ENCODE measurements at places on chromosomes 11 and 22.

DNA sequence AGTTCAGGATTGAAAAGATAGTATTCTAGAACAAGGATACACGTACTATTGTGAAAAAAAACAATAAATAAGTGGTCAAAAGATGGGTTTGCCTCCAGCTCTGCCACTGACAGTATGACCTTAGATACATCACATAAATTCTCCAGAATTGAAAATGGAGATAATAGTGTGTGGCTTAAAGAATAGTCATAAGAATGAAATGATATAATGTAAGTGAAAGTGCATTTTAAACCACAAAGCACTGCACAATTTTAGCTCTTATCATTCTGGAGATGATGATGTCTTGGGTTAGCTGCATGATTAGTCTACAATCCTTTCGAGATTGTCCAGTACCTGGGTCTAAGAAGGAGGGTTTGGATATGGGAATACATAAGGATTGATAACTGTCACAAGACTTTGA is 21.9 kb upstream of the CEP295 start:
- no peak for DNase-seq

GRCh38 chr11:92854952-92855351 is 114.5 kb upstream of the MTNR1B start:
- peak; percentile 2 for DNase-seq

DNA sequence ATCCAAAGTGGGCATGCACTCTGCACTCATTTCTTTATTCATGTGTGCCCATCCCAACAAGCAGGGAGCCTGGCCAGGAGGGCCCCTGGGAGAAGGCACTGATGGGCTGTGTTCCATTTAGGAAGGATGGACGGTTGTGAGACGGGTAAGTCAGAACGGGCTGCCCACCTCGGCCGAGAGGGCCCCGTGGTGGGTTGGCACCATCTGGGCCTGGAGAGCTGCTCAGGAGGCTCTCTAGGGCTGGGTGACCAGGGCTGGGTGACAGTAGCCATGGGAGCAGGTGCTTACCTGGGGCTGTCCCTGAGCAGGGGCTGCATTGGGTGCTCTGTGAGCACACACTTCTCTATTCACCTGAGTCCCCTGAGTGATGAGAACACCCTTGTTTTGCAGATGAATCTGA is 129.3 kb upstream of the B3GAT1 start:
- no peak for DNase-seq

DNA sequence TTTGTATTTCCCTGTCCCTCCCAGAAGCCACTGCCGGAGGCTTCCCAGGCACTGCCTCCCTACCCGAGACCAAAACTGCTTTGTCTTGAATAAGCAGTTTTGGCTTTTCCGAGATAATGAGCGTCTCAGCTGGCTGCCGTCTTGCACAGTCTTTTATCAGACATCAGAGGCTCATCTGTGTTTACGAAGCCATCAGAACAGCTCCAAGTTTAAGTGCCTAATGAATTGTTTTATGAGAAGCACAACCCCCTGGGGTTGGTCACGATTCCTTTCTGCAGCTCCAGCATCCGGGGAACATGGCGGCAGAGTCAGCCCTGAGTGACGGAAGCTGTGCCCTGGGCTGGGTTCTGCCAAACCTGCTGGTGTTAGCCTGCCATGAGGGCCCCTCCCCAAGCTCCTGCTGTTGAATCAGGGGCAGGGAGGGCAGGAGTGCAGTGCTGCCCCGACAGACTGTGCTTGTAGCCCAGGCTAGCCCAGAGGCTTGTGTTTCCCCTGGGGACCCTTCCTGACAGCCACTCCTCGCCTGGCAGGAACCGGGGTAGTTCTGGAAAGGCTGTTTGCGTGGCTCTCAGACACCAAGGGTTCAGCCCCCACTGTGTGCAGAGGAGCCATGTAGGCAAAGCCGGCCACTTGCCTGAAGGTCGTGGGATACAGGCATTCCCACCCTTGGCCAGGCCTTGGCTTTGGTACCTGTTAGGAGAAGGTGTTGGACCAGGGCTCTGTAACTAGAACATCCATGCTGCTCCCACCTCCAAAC is 96.1 kb downstream of the MORC2 start:
- DNase-seq: peak; percentile 61

- DNase-seq: no peak
Observed at GRCh38 chr11:115184901-115185300, 319.3 kb downstream of the CADM1 start.

GRCh38 chr11:70483077-70483861 is 84.9 kb downstream of the CTTN start:
- peak; percentile 95 for DNase-seq

DNA sequence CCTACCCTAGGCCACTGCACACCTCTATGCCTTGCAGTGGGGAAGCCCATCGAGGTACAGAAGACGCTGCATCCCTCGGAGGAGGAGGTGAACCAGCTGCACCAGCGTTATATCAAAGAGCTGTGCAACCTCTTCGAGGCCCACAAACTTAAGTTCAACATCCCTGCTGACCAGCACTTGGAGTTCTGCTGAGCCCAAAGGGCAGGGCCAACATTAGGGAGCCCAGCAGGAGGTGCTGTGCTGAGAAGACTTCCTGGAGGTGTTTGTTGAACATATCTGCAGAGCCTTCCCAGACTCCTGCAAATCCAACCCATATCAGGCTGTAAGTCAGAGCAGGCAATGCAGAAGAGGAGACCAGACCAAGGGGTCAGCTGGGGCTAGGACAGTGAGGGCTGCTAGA is 13.5 kb downstream of the MOGAT2 start:
- no peak for DNase-seq

DNA sequence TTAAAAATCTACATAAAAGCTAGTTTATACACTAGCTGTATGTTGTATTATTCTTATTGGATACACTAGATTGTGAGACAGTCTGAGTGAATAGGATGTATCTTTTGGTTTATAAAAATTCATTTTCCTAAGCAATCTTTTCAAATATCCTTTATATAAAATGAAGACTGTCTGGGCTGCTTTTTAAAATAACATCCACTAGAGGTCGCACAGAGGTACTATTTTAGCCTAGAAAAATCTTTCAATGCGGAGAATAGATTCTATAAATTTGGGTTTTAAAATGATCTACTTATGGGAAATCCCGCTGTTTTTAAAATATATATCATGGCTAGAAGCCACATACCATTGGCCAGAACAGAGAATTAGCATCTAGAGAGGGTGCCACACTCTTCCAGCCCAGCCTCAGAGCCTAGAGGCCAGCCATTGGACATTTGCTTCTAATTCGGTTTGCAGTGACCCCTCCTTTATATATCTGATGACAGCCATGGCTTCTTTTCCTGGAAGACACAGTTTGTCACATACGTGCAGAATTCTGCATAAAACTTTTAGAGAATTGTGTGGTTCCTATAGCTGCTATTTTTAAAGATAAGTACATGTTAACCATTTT is 7.3 kb downstream of the C11orf97 start:
- peak; percentile 73 for DNase-seq

- DNase-seq: peak; percentile 27
Observed at GRCh38 chr11:35911616-35912165, 32.2 kb upstream of the LDLRAD3 start.

- DNase-seq: peak; percentile 53
Observed at GRCh38 chr11:108713076-108713790, 48.4 kb downstream of the DDX10 start.

GRCh38 chr11:59186130-59186594 is 14.2 kb downstream of the DTX4 start:
- peak; percentile 59 for DNase-seq

- peak; percentile 18 for DNase-seq
Observed at GRCh38 chr11:1863352-1864216, 10.7 kb downstream of the LSP1 start.

DNA sequence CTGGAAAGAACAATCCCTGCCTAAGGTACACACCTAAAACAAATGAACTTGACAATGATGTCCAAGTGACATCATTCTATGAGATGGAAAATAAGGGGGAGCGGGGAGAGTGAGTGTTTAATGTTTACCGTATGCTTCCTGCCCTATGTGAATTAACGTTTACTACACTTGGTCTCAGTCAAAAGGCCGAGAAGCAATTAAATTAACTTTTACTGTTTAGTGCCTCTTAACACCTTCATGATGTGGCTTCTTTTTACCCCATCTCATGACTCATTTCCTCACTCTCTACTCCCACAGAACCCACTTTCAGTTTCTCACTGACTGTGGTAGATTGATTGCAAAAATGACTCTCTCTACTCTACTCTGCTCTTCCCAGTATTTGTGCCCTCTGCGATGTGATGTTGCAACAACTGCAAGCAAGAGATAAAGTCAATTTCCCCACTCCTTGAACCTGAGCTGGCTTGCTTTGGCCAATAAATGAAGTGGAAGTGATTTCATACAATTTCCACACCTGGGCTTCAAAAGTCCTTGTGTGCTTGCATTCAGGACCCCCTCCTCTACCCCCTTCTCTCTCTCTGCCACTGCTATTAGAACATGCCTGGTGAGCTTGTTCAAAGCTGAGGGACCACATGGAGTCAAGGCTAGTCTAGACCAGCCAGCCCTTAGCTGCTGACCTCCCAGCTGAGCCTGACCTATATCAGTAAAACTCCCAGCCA is 11.6 kb upstream of the ALKBH3 start:
- peak; percentile 96 for DNase-seq

DNA sequence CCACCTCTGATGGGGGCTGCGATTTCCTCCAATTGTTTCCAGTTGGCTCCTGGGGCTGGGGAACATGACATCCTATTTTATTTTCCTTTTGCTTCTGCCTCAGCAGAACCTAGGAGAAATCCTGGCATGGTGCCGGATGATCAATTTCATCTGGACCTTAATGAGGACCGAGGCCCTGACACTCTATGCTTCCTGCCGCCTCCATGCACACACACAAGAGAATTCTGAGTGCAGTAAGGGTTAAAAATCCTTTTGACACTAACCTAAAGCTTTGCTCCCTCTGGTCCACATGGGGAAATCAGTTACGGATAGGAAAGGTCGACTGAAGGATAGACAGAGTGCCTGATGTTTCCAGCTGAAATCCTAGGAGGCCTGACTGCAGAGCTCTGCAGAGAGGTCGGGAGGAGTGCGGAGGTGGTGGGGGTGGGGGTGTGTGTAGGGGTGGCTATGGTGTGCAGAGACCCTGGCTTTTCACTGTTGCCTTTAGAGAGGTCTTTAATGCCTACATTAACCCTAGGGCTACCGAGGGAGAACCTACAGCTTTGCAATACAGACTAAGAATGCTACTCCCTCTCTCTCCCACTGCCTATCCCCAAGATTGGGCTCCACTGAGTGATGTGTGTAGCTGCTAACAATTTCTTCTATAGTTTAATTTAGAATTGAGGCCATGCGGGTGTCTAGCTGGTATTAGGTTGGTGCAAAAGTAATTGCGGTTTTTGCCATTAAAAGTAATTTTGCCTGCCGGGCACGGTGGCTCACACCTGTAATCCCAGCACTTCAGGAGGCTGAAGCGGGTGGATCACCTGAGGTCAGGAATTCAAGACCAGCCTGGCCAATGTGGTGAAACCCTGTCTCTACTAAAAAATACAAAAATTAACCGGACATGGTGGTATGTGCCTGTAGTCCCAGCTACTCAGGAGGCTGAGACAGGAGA is 53.6 kb upstream of the INCENP start:
- DNase-seq: no peak

DNA sequence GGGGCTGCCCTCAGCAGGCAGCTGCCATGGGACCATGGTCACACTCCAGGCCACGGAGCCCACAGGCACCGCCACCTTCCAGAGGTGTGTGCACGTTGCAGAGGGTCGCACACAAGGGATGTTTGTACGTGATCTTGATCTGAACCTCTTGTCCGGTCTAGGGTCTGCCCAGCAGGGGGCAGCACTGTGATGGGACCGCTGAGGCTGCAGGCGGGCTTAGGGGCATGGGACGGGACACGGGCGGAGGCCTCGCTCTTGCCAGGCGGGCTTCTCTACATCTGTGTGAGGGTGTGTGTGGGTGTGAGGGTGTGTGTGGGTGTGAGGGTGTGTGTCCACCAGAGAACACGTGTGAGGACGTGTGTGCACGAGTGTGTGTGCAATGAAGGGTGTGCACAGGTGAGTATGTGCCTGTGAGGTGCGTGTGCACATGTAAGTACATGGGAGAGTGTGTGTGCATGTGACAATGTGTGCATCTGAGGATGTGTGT is 52.4 kb downstream of the CACNA1I start:
- DNase-seq: peak; percentile 8

- no peak for DNase-seq
Observed at GRCh38 chr11:57320067-57320718, 4.6 kb downstream of the TNKS1BP1 start.

- DNase-seq: no peak
Observed at GRCh38 chr11:132920451-132921096, 611.7 kb downstream of the OPCML start.

- peak; percentile 63 for DNase-seq
Observed at GRCh38 chr11:108788565-108789199, 123.8 kb downstream of the DDX10 start.

GRCh38 chr22:18154821-18155390 is 4.9 kb downstream of the USP18 start:
- no peak for DNase-seq

DNA sequence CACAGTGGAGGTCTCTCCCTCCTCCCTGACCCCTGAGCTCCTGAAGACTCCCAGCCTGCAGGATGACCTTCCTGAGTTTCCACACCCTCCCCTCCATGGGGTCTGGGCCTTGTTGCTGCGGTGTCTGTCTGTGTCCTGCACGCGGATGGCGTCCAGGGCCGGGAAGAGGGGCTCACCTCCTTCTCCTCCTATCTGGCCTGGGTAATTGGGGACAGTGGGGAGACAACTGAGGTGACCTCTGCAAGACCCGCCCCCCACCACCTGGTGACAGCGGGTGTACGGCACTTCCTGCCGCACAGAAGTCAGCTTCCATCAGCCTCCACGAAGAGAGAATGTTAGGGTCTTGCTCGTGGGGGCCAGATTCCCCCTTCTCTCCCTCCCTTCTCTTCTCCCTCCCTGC is 31.7 kb downstream of the LINC01488 start:
- no peak for DNase-seq

GRCh38 chr22:22867996-22868715 is 19.5 kb upstream of the IGLL5 start:
- DNase-seq: no peak

GRCh38 chr11:10263929-10264328 is 30.1 kb downstream of the SBF2 start:
- no peak for DNase-seq

DNA sequence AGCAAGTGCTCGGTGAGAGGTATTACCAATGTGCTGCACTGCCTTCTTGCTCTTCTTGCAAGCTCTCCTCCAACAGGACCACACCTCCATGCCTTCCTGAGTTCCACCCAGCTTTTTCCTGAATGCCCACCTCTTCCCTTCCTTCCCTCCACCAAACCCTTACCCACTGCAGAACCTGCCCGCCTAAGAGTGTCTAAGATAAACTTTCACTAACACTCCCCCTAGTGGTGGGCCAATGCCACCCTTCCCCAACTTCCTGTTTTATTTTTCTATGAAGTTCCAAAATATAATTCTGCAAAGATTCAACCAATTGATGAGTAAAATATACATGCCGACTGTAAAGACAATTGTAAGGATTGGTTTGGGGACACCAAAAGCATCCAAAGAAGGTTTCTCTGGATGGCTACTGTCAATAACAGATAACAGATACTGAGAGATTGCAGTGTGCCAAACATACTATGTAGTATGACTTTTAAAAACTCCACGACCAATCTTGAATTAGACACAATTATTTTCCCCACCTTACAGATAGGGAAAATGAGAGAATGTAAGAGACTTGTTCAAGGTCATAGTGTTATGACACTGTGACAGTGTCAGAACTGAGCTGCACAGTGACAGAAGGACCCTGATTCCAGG is 38.6 kb upstream of the BMAL1 start:
- DNase-seq: peak; percentile 81

- DNase-seq: no peak
Observed at GRCh38 chr11:27210531-27210930, 152.5 kb downstream of the CCDC34 start.

All from OCI-M1 (cell line).